ENCODE measurements at places on chromosomes 6 and 20.
A peak's percentile ranks its signal among the peaks of the same experiment; 100 is the strongest.

- no peak for DNase-seq
Measured at GRCh38 chr6:43286980-43287716, 10.9 kb upstream of the SLC22A7 start.

DNA sequence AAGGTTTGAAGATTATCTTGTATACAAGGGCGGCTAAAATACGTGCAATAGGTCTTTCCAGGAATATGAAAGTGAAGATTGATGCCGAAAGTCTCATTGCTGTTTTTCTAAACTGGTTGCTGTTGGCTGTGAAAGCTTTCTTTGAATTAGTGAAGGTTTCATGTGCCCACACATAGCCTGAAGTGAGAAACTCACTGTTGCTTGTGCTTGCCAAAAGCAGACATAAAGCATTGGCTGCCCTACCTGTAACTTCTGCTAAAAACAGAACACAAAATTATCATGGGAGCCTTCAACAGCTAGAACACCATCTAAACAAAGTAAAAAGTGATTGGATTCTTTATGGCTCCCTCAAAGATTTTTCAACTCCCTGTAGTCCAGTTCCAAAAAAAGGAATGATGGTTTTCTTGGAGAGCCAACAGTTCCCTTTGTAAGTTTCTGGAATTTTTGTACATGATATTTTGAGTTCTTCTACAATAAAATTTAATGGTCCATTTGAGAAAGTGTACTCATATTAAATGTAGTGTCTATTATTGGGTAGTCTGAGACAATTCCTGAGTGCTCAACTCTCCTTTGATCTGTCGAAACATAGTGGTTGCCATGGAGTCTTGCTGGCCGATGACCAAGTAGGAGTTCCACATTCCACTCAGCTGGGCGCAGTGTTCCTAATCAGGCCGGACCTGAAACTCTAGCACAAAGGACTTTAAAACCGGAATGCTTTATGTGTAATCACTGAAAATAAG is 68.5 kb downstream of the PLEKHG1 start:
- peak; percentile 68 for DNase-seq

GRCh38 chr20:39052676-39053075 is 90.5 kb downstream of the DHX35 start:
- no peak for DNase-seq

DNA sequence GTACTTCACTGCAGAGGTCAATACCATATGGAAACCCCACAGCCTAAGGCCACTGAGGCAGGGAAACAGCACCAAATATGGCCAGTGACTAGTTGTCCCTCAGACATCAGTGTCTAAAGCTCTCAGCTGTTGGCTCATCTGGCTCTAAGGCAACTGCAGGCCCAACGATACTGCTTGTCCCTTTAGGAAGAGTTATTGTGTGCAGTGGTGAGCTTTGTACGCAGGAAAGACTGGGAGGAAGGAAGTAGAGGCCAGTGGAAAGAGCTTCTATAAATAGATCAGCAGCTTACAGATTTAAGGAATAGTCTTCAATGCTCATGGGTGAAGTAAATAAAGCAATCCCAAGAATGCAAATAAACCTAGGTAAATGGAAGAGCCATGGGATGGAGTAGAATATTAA is 29.3 kb downstream of the DNAAF9 start:
- no peak for DNase-seq

GRCh38 chr20:43092386-43093088 is 97.2 kb downstream of the PTPRT start:
- no peak for DNase-seq

GRCh38 chr6:34584694-34585093 is 28.6 kb upstream of the SPDEF start:
- no peak for DNase-seq

DNA sequence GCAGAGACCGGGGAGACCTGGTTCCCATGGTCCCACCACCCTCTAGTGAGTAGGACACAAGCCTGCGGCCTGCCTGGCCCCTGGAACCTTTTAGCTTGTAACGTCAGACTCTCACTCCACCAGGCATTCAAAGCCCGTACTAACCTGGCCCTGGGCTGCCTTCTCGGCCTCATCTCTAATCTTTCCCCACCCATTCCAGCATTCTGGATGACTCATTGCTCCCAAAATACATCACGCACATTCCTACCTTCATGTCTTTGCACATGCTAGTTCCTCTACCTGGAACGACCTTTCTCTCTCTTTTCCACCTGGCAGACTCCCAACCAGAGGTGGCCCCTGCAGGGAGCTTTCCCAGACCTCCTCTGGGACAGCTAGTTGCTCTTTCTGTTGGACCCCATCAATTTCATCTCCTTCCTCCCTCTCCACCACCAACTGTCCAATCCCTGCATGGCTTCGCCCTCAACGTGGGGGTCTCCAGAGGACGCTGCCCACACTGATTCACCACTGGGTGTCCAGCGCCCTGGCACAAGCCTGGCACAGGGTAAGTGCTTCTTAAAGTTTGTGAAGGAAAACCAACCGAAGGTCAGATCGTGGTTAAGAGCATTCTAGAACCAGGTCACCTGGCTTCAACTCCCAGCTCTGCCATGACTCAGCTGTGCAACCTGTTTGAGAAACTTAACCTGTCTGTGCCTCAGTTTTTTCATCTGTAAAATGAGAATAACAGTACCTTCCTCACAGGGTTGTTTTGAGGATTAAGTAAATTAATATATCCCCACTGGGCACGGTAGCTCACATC is 35.2 kb downstream of the JPH2 start:
- no peak for DNase-seq

GRCh38 chr6:159829526-159829925 is 29.4 kb downstream of the PNLDC1 start:
- no peak for DNase-seq

GRCh38 chr6:146287691-146288369 is 255.8 kb upstream of the RAB32 start:
- no peak for DNase-seq

DNA sequence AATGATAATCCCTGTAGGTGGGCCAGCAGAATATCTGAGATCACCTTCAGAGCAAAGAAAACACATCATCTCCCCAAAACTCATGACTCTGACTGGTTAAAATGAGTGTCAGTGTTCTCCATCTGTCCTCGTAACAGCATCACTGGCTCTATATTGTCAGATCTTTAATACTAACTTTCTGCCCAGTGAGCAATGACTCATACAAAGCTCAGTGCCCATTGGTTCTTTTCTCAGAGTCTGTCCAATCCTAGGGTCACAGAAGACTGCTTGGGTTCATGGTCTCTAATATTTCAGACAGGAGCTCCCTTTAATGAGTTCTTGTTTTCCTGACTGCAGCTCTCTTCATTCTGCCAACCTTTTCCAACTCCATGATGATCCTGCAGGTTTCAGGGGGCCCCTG is 36.4 kb downstream of the HLA-DPB1 start:
- no peak for DNase-seq

DNA sequence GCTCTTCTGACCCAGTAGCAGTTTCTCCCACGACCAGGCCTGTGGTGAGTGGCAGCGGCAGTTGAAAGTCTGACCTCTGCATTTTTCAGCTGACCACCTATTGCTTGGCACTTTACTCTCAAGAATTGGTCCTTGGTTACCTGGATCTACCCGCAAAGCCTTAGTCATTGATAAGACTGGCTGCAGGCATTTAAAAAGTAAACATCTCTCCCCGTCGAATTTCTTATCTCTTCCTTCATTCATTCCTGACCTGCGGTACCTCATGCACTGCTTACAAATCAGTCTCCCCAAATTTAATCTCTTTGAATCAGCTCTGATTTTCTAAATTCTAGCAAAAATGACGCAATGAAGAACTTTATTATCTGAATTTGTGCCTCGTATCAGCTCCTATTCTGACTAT is 26.1 kb upstream of the IPCEF1 start:
- no peak for DNase-seq

DNA sequence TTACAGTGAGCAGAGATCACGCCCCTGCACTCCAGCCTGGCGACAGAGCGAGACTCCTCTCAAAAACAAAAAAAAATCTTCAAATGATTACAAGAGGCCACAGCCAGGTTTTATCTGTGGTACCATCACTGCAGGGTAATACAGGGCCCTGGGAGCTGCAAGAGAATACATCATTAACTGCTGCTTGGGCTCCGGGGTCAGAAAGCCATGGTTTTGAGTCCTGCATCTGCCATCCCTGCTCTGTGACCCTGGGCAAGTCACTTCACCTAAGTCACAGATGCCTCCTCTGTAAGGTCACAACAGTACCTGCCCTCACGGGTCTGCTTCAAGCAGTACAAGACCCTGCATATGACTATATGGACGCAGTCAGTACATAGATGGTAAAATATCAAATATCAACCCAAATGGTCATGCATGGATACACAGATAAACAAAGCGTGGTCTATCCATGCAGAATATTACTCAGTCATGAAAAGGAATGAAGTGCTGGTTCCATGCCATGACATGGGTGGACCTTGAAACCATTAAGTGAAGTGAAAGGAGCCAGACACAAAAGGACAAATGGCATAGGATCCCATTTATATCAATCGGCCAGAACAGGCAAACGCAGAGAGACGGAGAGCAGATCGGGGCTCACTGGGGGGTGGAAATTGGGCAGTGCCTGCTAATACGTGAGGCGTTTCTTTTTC is 83.6 kb downstream of the NFATC2 start:
- DNase-seq = no peak

GRCh38 chr20:54355631-54356280 is 119.6 kb upstream of the DOK5 start:
- no peak for DNase-seq

DNA sequence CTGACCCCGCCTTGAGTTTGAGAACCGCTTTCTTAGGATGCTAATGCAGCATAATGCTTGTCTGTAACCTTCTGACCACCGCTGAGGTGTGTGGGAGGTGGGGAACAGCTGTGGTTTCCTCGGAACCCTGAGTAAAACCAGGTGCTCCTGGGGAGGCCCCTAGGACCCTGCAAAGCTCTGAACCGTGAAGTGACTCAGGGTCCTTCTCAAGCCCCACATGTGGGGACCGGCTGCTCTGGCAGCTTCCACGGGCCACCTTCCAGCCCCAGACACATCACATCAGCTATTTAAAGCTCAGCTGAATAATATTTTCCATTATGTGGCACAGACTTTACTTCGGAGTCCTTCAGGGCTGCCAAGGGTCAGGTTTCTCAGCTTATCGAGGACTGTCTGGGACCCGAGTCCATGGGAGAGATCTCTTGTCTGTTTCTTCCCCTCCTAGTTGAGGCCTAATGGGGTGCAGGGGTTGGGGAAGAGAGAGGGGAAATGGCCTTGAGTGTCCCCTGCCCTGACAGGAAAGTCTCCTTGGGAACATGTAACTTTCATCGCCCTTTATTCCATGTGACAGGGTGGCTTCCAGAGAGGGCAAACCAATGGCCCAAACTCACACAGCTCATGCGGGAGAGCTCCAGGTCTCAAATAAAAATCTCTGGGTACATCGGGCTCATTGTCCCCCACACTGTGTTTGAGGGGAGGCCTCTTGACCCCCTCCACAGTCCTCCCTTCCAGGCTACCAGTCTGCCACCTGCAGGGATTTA is 186.1 kb upstream of the SLC24A3 start:
- DNase-seq = no peak

DNA sequence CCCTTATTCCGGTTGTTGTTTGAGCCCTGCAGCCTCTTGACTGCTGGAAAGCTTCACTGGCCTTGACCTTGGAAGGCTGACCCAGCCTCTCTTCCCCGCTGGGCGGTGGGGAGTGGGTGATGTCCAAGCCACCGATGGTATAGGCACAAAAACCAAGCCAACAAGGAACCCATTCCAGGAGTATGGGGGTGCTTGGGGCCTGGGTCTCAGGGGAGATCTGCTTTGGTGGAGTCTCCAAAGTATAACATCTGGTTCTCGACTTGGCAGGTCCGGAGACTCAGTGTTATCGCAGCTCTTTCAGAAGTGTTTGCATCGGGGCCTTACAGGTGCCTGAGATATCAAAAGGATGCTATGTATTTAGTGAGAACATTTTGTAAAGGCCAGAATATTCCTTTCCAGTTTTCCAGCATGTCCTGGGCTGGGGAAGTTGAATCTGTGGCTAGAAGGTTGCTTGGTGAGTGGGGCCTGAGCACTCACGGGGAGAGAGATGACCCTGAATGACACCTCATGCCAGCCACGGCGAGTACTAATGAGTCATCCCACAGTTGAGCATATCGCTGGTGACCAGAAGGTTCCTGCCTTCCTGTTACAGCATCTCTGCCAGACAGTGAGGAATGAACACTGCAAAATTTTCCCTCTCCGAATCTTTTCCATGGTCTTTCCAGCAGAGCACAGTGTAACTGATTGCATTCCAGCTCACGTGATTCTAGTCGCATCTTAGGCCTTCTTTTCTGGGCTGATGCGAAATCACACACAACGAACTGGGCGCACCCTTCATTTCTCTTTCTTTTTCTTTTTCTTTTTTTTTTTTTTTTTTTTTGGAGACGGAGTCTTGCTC is 133.9 kb downstream of the ZDHHC14 start:
- no peak for DNase-seq

DNA sequence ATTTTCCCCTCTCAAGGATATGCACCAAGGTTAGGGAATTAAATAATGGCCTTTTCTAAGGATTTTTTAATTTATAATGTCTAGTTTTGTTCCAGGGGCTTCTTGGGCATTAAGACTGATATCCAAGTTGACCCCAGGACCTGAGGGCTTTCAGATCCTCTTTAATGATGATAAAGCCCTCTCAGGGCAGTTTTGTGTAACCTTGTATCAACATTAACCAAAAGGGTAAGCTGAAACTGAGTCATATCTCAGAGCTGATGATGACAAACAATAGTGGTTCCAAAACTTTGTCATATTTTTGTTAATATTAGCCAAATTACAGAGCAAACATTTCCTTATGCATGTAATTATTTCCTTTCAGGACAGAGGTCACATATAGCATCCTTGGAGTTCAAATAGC is 309.4 kb upstream of the MAN1A1 start:
- DNase-seq = no peak

- no peak for DNase-seq
Measured at GRCh38 chr6:90277302-90278011, 19.2 kb downstream of the BACH2 start.

DNA sequence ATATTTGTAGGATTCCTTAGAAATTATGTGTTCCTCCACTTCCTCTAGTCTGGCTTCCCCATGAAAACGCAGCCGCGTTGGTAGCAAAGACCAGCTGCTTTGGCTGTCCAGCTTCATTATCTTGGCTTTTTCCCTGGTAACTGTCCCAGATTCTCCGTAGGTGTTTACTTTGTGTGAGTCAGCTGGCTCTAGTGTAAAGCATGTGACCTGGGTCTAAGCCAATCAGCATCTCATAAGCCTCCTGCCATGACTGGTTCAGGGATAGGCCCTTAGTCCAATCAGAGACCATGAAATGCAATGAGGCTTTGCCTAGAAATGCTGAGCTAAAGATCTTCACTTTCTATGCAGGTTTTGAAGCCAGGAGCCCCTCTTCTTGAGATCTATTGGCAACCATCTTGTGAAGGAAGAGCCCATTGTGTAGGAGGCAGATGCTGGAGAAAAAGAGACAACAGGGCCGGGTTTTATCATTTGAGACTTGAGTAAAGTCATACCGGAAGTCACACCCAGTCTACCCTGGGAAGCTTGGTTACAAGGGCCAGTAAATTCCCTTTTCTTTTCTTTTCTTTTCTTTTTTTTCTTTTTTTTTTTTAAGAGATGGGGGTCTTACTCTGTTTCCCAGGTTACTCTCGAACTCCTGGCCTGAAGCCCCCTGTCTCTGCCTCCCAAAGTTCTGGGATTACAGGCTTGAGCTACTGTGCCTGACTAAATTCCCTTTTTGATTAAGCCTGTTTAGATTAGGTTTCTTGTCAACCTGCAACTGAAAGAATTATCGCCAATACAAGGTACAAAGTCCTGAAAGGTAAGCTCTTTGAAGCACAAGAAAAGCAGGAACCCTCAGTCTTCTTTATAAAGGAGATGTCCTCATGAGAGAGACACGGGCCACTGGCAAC is 256.5 kb upstream of the RREB1 start:
- no peak for DNase-seq
